ENCODE measurements at places on chromosomes 4 and X.
A peak's percentile ranks its signal among the peaks of the same experiment; 100 is the strongest.

GRCh38 chr4:157143369-157143768, 67.4 kb downstream of the GLRB start:
- peak; percentile 2 for DNase-seq

- no peak for DNase-seq
Observed at GRCh38 chr4:22754116-22754515, 61.4 kb downstream of the GBA3 start.

DNA sequence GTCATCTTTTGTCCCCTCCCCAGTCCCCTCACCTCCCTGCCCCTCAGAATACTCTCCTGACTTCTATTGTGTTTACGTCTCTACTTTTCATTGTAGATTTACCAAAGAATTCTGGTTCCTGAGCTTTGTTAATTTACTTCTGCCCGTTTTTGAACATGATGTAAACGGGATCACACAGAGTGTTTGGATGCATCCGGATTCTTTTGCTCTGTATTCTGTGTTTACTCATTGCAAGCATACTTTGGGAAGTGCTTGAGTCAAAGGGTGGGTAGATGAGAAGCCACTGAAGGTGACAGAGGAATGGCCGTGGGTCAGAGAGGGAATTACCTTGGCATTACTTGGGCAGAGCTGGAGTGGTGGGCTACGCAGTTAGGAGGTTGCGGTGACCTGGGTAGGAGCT, 18.0 kb downstream of the CLCN4 start:
- DNase-seq = no peak

DNA sequence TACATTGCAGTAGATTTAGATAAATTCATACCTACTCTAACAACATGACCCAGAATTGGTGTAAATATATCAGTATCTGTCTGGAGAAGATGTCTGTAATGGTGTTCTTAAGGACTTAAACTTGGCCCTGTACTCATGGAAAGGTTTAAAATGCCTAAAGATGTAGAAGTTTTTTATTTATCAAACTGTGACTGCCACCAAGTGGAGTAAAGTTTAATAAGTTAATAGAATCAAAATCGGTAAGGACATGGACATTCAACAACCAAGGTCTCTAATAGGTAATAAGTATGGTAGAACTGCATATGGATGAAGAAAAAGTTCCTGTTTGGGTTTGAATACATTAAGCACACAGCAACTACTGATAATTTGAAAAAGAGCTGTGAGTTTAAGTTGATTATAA, 474.0 kb upstream of the NDST3 start:
- no peak for DNase-seq

DNA sequence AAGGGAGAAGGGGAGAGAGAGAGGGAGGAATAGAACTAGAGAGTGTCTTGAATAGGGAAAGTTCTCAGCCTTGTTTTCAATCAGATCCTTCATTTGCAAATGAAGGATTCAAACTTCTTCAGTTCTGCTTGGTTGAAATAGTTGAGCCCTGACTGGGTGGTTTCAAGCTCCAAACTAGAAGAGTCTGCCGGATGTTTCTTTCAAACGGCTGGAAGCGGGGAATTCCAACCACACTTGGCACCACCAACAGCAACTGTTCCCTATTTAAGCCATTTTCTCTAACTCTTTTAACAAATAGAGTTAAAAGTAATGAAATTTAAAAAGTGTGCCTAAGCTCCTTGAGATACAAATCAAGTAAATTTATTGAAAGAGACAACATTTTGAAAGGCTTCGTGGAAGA, 67.5 kb upstream of the DDX60 start:
- DNase-seq = no peak

DNA sequence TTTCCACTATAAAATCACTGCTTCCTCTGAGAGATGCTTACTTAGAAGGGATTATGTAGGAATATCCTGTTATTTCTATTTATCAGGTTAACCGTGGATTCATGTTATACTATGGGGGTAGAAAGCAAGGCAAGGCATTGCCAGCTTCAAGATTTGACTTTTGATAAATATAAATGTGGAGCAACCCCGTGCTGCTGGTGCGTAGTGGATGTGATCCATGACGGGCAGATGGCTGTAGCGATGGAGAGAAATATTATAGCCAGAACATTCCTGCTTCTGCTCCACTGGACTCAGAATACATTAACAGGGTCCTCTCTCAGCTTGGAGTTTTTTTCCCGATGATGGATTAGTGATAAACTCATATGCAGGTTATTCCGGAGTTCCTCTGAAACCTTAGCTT, 157.6 kb downstream of the TENM3 start:
- no peak for DNase-seq

- DNase-seq = no peak
Observed at GRCh38 chr4:45580334-45580733, 543.5 kb downstream of the GABRG1 start.

DNA sequence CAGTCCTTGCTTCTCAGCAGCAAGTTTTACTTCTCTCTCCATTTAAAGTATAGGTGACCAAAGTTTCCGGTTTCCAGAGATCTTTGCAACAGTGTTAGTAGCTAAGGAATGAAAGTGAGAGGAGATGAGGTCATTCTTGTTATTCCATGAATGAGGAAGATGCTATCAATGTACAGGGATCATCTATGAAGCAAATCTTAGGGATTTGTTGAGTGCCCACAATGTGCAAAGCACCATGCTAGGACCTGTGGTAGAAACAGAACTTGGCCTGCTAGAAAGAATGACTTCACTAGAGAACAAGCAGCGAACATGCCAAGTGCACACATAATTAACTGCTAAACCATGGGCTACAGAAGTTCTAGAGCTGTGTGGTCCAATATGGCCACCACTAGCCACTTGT, 112.5 kb downstream of the MID1 start:
- no peak for DNase-seq

DNA sequence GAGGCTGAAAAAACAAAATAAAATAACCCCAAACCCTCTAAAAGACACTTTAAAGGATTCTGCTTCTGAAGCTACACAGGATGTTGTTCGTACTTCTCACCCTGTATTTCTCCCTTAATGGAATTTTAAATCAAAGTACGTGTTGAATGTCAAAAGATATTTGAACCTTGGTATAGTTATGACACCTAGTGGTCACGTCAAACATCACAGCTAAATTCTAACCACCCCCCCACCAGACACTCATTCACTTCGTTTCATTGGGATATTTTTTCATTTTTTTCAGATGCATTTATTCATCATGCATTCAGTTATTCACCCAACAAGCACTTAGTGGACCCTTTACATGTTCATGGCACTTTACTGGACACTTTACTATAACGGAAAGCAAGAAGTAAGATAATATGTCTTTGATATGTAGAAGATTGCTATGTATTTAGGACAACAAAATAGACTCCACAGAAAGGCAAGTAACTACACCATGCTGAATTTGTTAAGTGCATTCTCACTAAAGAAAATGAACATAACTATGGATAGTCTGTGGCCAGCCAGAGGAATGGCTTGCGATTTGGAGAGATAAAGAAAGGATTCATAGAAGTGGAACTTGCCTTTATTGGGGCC, 62.5 kb upstream of the GPR174 start:
- DNase-seq = peak; percentile 16

GRCh38 chr4:88775026-88775425, 77.4 kb upstream of the NAP1L5 start:
- DNase-seq = no peak

GRCh38 chrX:153885968-153886903, at the start of gene L1CAM:
L1CAM (minus strand) TSS chrX:153886173; CDS start chrX:153875836, 10,337 bp downstream.
- DNase-seq = no peak

- DNase-seq = no peak
Observed at GRCh38 chr4:153224474-153224873, 20.2 kb downstream of the TRIM2 start.

DNA sequence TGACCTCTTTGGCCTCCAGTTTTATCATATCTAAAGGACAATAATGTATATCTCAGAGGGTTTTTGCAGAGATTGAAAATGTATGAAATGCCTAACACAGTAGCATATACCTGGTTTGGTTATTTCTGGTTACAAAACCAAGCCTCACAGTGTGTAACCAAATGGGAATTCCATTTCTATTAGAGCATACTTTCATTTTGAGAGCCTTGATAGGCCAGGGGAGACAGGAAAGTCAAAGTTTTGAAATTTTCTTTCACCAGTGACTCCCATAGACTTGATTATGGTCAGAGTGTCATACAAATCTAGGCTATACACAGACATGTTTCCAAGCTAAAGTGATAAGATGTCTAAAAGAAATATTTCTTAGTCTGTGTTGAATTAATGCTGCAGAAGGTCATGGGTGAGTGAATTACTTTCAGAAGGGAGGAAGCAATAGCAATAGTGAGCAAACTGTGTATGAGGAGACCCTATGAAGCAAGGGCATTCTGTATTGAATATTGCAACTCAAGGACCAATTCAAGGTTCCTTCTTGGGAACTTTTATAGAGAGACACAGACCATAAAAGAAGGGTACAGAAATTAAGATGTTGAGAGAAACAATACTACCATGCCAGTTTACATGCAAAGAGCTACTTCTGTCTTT, 151.1 kb downstream of the PDE5A start:
- no peak for DNase-seq

DNA sequence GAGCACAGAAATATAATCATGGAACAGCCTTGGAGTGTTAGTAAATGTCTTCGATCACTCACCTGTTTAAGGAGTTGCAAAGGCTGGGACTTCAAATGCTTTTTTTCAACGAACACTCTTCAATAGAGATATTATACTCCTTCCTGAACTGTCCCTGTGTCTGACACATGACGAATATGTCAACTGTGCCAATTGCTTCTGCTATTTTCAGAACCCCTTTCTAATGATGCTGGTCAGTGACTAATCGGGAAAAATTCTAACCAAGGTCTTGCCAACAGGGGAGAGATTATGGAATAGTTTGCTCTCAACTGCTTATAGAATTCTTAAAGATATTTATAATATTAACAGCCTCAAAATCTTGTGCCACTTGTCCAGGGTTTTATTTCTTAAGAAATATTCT, 8.5 kb upstream of the KLHL34 start:
- no peak for DNase-seq
